WTC11 (cell line): ENCODE measurements at places on chromosomes 4 and X.

GRCh38 chr4:73281396-73281795 lies 22.8 kb upstream of the ANKRD17 start:
- no peaks in the 10 kb centered on the region; the same call in 1 of the 2 replicates for H3K36me3 ChIP-seq
- no peak for DNase-seq
- no peaks in the 10 kb centered on the region for H3K27me3 ChIP-seq

DNA sequence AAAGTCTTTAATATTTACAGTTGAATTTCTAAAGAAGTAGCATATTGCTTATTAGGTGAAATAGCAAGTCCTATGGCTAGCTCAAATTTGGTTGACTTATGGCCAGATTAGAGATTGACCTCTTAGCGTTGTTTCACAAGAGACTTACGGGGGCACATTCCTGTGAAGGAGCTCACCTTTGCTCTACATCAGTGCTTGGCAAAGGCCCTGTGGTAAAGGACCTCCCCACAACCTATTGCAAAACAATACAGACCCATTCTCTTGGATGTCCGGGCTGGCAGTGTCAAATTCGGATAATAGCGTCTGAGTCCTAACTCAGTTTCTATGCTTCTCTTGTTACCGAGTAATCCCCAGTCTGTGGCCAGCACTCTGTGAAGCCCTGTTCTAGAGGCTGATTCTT lies 10.9 kb downstream of the PDHA1 start:
- peaks cover 73% of the 10 kb centered on the region for H3K36me3 ChIP-seq
- no peaks in the 10 kb centered on the region for H3K4me1 ChIP-seq
- H3K4me3 ChIP-seq: no peak overlapping the region
- no peaks in the 10 kb centered on the region for H3K27me3 ChIP-seq
- no peak for DNase-seq

DNA sequence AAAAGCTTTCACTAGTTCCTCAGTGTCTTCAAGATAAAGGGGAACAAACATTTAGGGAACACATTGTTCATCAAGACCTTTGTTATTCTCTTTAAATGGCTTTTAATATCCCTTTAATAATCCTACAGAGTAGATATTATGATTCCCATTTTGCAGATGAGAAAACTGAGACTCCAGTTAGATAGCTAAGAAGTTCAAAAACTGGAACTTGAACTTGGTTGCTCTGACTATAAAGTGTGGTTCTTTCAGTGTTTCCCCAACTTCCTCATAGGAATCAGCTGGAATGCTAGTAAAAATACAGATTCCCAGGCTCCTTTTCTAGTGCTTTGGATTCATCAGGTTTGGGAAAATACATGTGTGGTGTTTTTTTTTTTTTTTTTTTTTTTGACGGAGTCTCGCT lies 37.7 kb downstream of the DLG3 start:
- H3K4me1 ChIP-seq: peaks cover 80% of the 10 kb centered on the region
- H3K27ac ChIP-seq: no peak overlapping the region
- no peak for DNase-seq
- H3K36me3 ChIP-seq: peaks cover 23% of the 10 kb centered on the region

DNA sequence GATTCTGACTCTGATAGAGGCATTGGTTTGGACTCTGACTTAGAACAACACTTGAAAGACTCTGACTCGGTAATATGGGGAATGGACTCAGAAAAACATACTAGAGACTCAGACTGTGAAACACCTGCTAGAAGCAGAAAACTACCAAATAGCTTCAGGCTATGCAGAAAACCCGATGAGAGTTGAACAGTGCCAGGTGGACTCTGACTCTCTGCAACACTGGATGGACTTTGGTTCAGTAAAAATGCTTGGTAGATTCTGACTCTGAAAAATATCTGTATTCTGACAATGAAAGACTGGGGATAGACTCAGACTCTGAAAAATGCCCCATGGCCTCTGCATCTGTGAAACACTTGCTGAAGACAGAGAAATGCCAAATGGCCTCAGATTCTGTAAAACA lies 215.1 kb upstream of the HDX start:
- no peak overlapping the region for H3K27ac ChIP-seq
- no peaks in the 10 kb centered on the region for H3K36me3 ChIP-seq
- DNase-seq: no peak
- peaks cover 4% of the 10 kb centered on the region; the same call in 1 of the 2 replicates for H3K4me1 ChIP-seq
- H3K4me3 ChIP-seq: no peak overlapping the region
- no peaks in the 10 kb centered on the region for H3K27me3 ChIP-seq

- H3K4me3 ChIP-seq: peak overlapping the region; percentile 66
- no peaks in the 10 kb centered on the region for H3K36me3 ChIP-seq
- H3K27ac ChIP-seq: no peak overlapping the region; the same call in 1 of the 2 replicates
- H3K4me1 ChIP-seq: peaks cover 42% of the 10 kb centered on the region
- H3K27me3 ChIP-seq: peaks cover 7% of the 10 kb centered on the region; the same call in 1 of the 2 replicates
Measured at GRCh38 chr4:54065282-54066087, 1.1 kb upstream of the CHIC2 start.

DNA sequence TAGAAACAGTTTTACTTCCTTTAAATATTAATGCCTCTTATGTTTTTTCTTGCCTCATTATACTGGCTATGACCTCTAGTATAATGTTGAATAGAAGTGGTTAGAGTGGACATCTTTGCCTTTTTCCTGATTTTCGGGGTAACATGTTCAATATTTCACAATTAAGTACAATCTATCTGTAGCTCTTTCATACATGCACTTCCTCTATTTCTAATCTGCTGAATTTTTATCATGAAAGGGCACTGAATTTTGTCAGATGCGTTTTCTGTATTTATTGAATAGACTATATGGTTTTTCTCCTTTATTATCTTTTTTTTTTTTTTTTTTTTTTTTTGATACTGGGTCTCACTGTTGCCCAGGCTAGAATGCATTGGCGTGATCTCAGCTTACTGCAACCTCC lies 29.0 kb downstream of the MECP2 start:
- no peak overlapping the region for H3K27ac ChIP-seq
- H3K36me3 ChIP-seq: no peaks in the 10 kb centered on the region
- H3K4me1 ChIP-seq: peaks cover 9% of the 10 kb centered on the region; the same call in 1 of the 2 replicates
- H3K4me3 ChIP-seq: no peak overlapping the region

GRCh38 chr4:92520563-92520962 lies 216.8 kb downstream of the GRID2 start:
- H3K27ac ChIP-seq: peak overlapping the region; percentile 99
- peak; percentile 42 for DNase-seq

DNA sequence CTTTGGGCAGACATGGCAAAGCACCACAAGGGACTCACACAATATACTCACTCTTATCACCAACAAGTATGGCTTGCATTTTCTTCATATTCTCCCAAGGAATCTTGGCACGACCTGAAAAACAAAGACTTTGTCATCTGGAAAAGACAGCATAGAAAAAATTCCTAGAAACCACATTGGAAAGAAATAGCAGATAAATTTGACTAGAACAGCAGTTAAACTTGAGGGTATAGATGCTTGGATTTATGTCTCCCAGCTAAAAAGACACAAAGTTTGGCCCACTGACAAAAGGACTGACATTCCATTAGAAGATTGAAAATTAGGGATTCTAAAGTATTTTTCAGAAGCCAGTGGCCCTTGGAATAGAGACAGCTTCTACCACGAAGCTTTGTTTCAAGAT lies 6.9 kb upstream of the VEGFC start:
- H3K27ac ChIP-seq: no peak overlapping the region
- H3K4me3 ChIP-seq: no peak overlapping the region
- DNase-seq: no peak
- H3K4me1 ChIP-seq: no peaks in the 10 kb centered on the region

- peaks cover 3% of the 10 kb centered on the region for H3K4me1 ChIP-seq
- no peaks in the 10 kb centered on the region for H3K27me3 ChIP-seq
- peak overlapping the region; percentile 88; the same call in 1 of the 2 replicates for H3K27ac ChIP-seq
- H3K4me3 ChIP-seq: peak overlapping the region; percentile 99
- no peak for DNase-seq
Measured at GRCh38 chrX:63561425-63561824, 210.3 kb upstream of the SPIN4 start.

DNA sequence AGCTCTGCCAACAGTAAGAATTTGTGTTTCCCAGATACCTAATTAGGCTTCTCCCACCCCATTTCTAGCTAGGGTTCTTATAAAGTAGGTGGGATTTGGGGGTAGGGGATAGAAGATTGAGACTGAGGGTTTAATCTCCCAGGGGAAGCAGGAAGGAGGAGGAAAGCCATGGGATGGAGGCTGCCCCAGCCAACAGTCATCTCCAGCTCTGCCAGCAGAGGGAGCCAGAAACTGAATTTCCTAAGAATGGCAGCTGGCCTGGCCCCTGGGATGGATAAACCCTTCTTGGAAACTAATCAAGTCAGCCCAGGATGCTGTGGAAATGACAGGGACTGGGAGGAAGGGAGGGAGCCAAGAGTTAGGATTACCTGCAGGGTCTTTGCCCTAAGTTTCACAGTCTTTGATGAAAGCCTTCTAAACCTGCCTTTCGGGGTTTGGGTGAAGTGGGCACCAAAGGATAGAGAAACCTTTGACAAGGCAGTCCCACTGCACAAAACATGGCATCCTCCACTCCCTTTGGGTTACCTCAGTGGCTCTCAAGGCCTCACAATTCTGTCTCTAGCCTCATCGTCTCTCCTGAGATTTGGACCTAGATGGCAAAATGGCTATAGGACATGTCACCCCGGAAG lies 6.7 kb upstream of the ERCC6L start:
- no peaks in the 10 kb centered on the region for H3K4me1 ChIP-seq
- H3K27ac ChIP-seq: no peak overlapping the region
- no peaks in the 10 kb centered on the region for H3K36me3 ChIP-seq
- peak; percentile 73 for DNase-seq
- no peaks in the 10 kb centered on the region; the same call in 1 of the 2 replicates for H3K27me3 ChIP-seq
- no peak overlapping the region for H3K4me3 ChIP-seq

- no peak overlapping the region for H3K27ac ChIP-seq
- no peak overlapping the region for H3K4me3 ChIP-seq
- peak; percentile 16 for DNase-seq
- no peaks in the 10 kb centered on the region for H3K27me3 ChIP-seq
- H3K4me1 ChIP-seq: no peaks in the 10 kb centered on the region
Measured at GRCh38 chrX:267771-268261, 13.4 kb upstream of the PLCXD1 start.

- peaks cover 24% of the 10 kb centered on the region for H3K4me1 ChIP-seq
- no peak overlapping the region for H3K27ac ChIP-seq
- H3K36me3 ChIP-seq: no peaks in the 10 kb centered on the region
Measured at GRCh38 chrX:154021131-154021611, 1.5 kb upstream of the IRAK1 start.

DNA sequence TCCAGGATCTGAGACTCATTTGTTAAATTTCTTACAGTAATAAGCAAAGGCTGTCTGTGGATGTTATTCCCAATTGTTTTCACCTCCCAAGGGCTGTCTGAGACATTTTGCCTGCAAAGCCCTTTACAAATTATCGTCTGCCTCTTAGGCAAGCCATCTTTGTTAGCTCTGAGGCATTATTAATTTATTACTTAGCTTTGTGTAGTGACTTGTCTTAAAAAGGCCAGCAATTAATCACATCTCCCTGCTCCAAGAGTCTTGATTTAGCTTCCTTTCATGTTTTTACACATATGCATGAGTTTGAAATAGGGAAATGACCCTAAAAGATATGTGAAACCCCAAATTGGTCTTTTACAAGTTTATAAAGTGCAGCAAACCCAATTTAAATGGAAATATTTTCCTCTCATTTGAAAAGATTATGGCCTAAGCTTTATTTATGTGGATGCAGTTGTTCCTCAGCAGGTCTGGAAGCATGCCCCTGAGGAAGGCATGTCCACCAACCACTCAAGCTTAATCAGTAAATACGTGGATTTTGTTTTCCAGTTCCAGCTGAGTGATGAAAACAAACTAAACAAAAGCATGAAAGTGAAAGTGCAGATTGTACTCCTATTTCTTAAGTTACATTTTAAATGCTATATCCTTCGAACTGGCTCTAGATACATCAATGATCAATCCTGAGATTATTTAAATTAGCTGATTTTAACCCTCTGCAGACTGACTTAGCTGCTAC lies 173.6 kb upstream of the LNX1 start:
- no peaks in the 10 kb centered on the region for H3K27me3 ChIP-seq
- peaks cover 4% of the 10 kb centered on the region; the same call in 1 of the 2 replicates for H3K36me3 ChIP-seq
- H3K4me3 ChIP-seq: no peak overlapping the region
- no peak for DNase-seq
- no peak overlapping the region for H3K27ac ChIP-seq

- no peak overlapping the region for H3K27ac ChIP-seq
- peaks cover 8% of the 10 kb centered on the region for H3K4me1 ChIP-seq
- H3K27me3 ChIP-seq: no peaks in the 10 kb centered on the region; the same call in 1 of the 2 replicates
- DNase-seq: no peak
Measured at GRCh38 chr4:84232309-84233095, 266.6 kb downstream of the NKX6-1 start.

DNA sequence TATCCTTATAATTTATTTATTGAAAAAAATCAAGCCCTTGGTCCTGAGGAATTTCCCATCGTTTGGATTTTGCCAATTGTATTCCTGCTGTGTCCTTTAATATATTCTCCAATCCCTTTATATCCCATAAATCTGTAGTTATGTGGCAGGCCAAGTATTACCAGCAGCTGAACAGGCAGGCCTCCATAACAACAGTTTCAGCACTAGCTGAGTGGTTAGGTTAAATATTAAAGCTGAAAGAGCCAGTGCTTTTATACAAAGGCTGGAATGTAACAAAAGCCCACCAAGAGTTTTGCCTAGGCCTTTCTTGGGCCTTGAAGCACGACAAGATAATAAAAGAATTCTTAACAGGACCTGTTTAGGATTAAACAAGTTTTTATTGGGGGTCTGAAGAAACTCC lies 366.6 kb upstream of the GALNT7 start:
- peaks cover 8% of the 10 kb centered on the region for H3K4me1 ChIP-seq
- H3K4me3 ChIP-seq: no peak overlapping the region
- no peaks in the 10 kb centered on the region for H3K36me3 ChIP-seq

GRCh38 chr4:87975466-87975865 lies at the start of gene SPP1:
Gene SPP1 (plus strand): TSS chr4:87975714. CDS start chr4:87976896, 1,182 bp downstream.
- peak; percentile 63 for DNase-seq
- H3K27me3 ChIP-seq: no peaks in the 10 kb centered on the region
- peaks cover 51% of the 10 kb centered on the region for H3K4me1 ChIP-seq
- peak within 1 kb of the TSS; percentile 94 for H3K27ac ChIP-seq
- peak within 1 kb of the TSS; percentile 54 for H3K4me3 ChIP-seq

DNA sequence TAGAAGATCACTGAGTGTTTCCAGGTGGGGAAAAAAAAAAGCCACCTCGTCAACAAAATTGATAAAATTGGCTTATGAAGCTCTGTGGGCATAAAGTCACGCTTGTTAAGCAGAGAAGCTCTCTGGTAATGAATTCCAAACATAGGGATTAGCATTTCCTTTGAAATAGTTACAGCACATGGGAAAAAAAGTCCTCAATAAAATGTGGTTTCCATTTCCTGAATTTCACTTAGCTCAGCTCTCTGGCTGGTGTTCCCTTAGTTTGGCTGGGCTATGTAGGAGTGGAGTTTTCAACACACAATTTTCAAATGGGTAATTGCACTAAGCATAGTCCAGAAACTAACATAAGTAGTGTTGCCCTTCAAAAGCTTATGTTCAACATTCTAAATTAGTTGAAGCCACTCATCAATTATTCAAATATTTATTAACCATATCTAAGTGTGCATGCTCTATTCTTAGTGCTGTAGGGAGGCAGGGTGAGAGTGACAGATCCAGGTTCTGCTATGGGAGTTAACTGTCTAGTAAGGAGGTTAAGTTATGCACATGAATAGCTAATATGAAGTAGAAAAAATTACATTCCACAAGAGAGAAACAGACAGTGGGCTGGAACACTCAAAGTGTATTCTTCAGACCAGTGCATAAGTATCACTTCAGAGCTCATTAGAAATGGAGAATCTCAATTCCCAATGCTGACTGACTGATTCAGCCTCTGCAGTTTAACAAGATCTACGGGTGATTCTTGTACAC lies 445.7 kb downstream of the SMARCA1 start:
- no peaks in the 10 kb centered on the region for H3K27me3 ChIP-seq
- H3K4me3 ChIP-seq: no peak overlapping the region
- peaks cover 32% of the 10 kb centered on the region for H3K4me1 ChIP-seq
- H3K27ac ChIP-seq: no peak overlapping the region; the same call in 1 of the 2 replicates
- no peak for DNase-seq
- H3K36me3 ChIP-seq: peaks cover 19% of the 10 kb centered on the region
